ENCODE measurements at places on chromosomes 4 and X.

DNA sequence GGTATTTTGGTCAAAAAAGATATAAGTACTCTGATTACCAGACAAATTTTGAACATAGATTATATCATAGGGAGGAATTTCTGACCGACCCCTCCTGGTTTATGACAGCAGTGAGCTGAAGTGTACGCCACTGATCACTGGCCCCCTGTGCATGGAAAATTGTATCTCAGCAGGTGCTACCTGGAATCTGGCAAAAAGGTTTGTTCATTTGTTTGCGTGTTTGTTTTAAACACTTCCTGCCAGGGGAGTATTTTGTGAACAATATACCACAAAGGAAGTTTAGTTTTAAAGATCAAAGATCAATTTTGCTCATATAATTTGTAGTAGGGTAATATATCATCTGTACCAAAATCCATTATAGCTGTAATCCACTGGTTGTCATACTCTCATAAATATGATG is 219.7 kb upstream of the TENM3 start:
- no peak for DNase-seq

DNA sequence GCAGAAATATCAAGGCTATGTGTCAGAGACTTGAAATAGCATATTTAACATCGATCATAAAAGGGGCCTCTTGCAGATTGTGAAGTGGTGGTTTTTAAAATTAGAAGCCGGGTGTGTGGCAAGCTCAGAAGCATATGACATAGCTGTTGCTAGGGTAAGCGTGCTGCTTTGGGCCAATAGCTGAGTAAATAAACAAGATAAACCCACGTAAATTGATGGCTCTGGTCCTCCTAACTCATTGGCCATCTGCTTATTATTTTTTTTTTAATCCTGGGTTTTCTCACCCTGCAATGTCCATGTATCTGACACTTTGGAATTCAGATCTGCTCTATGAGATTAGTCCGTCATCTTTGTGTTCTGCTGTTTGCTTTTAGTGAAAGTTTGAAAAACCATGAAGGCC is 32.6 kb upstream of the STOX2 start:
- DNase-seq = no peak

DNA sequence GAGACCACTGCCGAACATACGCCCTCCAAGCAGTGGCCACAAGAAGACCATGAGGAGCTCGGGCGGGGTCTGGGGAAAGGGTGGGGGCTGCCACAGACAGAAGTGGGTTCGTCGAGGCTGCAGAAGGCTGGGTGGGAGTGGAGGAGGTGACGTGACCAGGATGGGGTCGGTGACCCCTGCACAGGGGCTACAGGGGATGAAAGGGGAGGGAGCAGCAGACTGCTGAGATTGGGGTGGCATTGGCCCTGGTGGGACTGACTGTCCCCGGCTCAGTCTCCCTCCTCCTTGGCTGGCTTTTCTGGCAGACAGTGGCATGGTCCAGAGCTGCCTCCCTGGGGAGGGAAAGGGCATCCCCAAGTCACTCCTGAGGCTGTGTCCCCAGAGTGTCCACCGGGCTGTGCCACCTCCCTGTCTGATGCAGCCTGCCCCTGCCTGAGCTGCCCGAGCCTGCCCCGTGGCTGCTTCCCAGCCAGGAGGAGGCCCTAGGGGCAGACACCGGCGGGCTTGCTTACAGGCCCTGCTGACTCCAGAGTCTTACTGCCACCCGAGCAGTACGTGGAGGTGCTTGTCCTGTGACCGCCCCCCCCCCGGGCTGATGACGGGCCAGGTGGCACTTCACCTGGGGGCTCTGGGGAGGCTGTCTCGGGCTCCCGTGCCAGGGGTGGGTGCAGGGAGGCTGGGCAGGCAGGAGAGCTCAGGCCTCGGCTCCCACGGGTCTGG is 7.2 kb downstream of the SH3BP2 start:
- no peak for DNase-seq

DNA sequence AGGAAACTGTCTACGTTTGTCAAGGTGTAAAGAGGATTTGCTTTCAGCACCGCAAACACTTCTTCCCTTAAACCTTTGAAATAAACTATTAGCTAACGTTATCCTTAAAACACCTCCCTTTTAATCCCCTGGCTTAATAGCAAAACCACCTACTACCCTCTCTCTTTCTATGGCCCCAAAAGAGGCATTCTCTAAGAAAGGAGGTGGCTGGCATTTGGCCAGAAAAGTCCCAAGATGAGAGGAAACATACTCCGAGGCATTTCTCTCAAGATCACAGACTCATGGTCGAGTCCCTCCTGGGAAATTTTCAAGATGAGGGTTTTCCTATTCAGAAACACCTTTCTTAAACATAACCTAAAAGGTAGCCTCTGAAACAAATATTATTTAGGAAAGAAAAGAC is 60.6 kb upstream of the VCX3B start:
- DNase-seq = no peak

DNA sequence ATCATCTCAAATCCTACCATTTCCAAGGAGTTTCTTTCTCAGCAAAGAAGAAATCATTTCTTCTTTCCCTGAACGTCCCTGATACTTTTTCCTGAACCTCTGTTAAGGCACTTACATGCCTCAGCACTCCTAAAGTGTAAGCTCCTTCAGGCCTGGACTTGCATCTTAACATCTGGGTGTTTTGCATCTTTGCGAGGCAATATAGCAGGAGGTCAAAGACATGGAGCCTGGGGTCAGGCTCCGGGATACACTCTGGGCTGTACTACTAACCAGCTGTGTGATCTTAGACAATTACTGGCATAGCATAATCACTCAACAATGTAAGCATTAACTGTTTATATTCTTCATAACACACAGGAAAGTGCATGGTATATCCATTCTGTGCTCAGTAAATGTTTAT is 275.5 kb upstream of the BOD1L1 start:
- no peak for DNase-seq

GRCh38 chr4:149702414-149703293 is 113.0 kb downstream of the IQCM start:
- no peak for DNase-seq

DNA sequence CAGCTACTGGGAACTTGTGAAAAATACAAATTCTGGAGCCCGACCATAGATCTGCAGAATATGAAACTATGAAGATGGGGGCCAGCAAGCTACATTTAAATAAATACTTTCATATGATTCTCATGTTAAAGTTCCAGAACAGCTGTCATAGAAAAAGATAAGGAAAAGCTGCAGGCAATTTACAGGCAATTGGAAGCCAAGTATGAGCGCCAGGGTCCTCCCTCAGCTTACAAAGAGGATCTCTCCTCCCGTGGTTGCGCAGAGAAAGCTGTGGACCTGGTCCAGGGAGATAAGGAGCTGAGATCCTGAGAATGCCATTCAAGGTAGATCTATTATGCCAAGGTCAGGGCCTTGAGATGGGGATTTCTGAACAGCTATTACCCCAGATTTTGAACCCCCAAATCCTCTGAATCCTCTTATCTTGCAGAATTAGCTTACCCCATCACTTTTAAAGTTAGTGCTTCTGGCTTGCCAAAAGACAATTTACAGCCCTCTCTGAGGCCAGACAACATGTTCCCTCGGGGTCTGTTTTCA is 25.6 kb upstream of the FRAS1 start:
- DNase-seq = no peak

GRCh38 chrX:148290931-148291330 is 209.5 kb upstream of the AFF2 start:
- DNase-seq = no peak

GRCh38 chr4:144872508-144873225 is 225.3 kb downstream of the ANAPC10 start:
- DNase-seq = no peak

- DNase-seq = no peak
These were observed 109.8 kb upstream of the HPGD start for GRCh38 chr4:174631901-174632758.

GRCh38 chr4:53175640-53176039 is 190.2 kb downstream of the SCFD2 start:
- no peak for DNase-seq

GRCh38 chr4:167218022-167218608 is 16.2 kb downstream of the SPOCK3 start:
- DNase-seq = no peak

- DNase-seq = no peak
These were observed 103.7 kb downstream of the ATXN3L start for GRCh38 chrX:13216139-13216538.

- no peak for DNase-seq
These were observed 5.3 kb upstream of the KIAA1210 start for GRCh38 chrX:119132961-119133360.

DNA sequence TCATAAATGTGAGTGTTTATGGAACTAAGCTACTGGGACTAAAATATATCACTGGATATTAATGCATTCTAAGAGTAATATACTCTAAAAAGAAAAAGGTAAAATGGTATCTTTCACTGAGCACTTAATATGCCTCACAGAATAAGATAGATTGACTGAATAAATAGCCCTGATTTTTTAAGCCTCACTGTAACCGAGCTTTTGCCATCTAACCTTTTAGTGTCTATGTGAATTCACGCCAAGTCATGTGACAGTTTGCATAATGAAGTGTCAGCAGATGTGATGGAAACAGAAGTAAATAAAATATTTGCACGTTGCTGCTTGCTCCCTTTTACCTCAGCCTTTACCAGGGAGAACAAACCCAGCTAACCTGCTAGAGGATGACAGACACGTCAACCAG is 119.7 kb upstream of the NWD2 start:
- no peak for DNase-seq

GRCh38 chrX:119406776-119407175 is 7.6 kb downstream of the SLC25A43 start:
- DNase-seq = no peak

DNA sequence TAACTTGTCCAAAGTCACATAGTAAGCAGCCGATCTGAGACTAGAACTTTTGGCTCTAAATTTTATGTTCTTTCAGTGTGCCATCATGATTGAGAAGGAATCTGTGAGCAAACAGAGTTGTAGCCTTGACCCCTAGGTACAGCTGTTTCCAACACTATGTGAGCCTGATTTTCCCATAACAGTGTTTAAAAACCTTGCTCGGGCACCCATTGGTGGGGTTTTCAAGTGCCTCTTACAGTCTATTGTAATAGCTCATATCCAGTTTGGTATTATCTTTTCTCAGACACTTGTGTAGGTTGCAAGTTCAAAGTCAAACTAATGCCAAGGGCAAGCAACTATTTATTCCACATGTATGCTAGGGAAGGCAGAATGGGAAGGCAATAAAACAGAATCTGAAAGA is 467.9 kb downstream of the INPP4B start:
- DNase-seq = no peak

GRCh38 chr4:61501812-61502211 is 301.7 kb downstream of the ADGRL3 start:
- DNase-seq = no peak

GRCh38 chr4:40991908-40992307 is 222.4 kb downstream of the APBB2 start:
- no peak for DNase-seq

Measured in osteocyte (in vitro differentiated cells).